ENCODE measurements at places on chromosomes 2 and 18. TPM values are rescaled to one million over a fixed set of nuclear protein-coding genes. Genes with fewer than 3 reads are reported as not detected.

Gene ANKRD62
- total RNA-seq = not detected

Gene PIEZO2
- 10.3 TPM for total RNA-seq

Gene TMEM169
- not detected for total RNA-seq

Gene PSMA8
- total RNA-seq = not detected

Gene SIX3
- not detected for total RNA-seq
